CD4-positive, alpha-beta T cell treated with Interleukin-15 for 4 hours (primary cell): ENCODE measurements at places on chromosomes 12 and 14.

DNA sequence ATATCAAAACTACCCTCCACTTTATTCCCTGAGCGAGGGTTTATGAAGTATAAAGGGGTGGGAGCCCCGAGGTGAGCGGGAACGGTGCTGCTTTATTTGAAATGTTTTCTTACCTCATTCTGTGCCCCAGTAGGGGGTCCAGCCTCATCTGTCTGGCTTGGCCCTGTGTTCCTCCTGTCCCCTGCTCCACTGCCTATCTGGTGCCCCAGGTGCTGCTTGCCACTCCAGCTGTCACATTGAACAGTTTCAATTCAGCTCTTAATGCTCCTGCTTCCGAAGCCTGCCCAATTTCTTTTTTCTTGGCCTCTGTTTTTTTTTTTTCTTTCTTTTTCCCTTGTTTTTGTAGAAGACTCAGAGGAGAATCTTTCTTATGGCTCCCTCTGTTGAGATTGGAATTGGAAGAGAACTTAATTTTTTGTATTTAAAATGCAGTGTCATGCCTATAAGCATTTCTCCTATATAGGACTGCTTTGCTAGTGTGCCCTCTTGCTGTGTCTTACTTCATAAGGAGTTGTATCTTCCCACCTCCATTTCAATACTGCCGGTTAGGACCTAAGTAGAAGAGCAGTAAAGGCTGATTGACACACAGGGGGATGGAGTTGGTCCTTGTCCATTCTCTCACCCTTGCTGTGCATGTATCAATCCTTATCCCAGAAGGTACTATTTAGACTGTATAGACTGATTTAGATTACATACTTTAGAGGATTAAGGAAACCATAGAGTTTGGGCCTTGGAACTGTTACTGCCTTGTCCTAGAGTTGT lies 2.3 kb downstream of the ATXN7L3B start:
- no peak for DNase-seq

DNA sequence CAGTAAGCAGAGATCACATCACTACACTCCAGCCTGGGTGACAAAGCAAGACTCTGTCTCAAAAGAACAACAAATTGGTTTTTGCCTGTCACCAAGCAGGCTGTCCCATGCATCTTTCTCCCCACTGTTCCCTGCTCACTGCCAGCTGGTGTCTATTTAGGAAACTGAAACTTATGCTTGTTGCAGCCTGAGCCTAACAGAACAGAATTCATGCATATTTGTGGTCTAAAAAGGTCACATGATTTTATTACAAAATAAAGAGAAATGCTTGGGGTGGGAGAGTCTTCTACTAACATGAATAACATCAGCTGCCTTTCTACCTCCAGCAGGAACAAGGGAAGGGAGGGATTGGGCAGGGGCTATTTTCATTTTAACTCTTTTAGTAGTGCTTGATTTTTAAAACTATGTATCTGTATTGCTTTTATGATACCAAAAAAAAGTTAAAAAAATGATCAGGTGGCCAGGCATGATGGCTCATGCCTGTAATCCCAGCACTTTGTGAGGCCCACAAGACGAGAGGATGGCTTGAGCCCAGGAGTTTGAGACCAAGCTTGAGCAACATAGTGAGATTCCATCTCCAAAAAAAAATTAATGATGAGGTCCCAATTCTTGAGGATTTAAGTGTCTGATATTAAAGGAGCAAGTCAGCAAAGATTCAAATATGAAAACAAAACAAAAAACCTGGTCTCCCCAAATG lies 923 bp downstream of the STAT2 start:
- DNase-seq: no peak

DNA sequence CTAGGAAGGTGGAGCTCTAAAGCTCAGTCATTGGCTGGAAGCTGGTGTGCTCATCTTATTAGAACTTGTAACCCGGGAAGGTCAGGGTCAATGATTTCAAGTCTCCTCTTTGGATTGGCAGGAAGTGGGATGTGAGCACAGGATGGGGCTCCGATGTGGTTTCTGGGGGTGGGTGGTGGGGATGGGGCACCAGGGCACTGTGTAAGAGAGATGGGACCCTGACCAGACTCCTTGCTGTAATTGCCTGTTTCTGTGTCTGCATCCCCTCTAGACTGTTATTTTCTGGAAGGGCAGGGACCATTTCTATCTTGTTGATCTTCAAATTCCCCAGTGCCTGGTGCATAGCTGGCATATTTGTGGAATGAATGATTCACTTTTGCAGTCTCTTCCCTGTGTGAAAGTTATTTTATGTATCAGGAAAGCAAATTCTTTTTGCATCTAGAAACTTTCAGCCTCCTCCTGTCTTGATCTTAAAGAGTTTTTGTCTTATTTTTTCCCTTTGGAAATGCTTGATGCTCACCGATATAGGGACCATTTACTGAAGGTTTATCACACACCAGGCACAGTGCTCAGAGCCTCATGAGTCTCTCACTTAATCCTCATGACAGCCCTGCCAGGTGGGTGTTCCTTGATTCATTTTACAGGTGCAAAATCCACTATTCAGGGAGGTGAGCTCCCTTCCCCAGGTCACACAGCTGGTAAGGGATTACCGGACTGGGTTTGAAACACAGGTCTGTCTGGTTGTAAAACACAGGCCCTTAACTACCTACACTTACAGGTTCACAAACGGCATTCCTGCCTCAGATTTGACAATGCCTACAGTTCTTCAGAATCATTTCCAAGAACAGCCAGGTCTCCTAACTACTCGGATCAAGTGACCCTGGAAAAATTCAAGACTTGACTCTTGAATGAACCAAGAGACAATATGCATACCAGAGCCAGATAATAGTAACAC lies 86.9 kb upstream of the IGF1 start:
- DNase-seq: no peak

GRCh38 chr12:24172031-24172772 lies 222.7 kb upstream of the SOX5 start:
- DNase-seq: no peak

GRCh38 chr12:33649992-33650391 lies 210.4 kb upstream of the SYT10 start:
- no peak for DNase-seq

- peak; percentile 47 for DNase-seq
Measured at GRCh38 chr12:55068416-55069010, 48.7 kb downstream of the NEUROD4 start.

GRCh38 chr12:48862760-48863159 lies 2.9 kb downstream of the RND1 start:
- DNase-seq: no peak

DNA sequence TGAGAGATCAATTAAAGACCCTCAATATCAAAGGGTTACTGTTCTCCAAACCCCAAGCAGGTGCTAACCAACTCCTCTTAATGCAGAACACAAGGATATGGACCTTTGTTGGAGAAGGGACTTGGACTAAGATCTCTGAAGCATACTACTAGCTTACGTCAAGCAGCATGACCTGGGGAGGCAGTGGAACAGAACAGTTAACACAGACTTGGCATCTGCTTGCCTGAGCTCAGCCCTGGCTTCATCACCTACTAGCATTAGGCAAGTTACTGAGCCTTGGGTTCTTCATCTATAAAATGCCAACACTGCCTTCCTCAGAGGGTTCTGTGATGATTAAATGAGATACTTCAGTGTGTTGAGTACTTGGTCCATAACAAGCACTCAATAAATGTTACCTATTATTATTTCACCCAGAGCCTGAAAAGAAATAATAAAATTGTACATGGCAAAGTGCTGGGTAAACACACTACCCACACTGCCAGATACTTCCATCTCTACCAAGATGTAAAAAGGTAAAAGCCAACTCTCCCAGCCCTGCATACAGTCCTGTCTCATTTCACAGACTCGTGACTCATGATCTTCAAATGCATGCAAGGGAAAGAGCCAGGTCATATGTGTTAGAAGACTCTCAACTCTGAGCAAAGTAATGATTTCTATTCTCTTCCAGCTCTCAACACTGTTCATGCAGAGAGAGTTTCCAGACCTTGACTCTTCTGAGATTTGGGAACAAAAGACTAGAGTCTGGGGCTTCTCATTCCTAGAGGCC lies 39.7 kb downstream of the FMNL3 start:
- DNase-seq: peak; percentile 17
